Tibial nerve (tissue), 4 donors: ENCODE measurements at places on chromosomes 6 and 20. TPM values are rescaled to one million over a fixed set of nuclear protein-coding genes. Genes with fewer than 3 reads are reported as not detected.

- no peak for DNase-seq
Measured at GRCh38 chr6:16844183-16844582, 82.9 kb upstream of the ATXN1 start.

- no peak for DNase-seq
Measured at GRCh38 chr6:52533491-52533890, 43.4 kb downstream of the TRAM2 start.

DNA sequence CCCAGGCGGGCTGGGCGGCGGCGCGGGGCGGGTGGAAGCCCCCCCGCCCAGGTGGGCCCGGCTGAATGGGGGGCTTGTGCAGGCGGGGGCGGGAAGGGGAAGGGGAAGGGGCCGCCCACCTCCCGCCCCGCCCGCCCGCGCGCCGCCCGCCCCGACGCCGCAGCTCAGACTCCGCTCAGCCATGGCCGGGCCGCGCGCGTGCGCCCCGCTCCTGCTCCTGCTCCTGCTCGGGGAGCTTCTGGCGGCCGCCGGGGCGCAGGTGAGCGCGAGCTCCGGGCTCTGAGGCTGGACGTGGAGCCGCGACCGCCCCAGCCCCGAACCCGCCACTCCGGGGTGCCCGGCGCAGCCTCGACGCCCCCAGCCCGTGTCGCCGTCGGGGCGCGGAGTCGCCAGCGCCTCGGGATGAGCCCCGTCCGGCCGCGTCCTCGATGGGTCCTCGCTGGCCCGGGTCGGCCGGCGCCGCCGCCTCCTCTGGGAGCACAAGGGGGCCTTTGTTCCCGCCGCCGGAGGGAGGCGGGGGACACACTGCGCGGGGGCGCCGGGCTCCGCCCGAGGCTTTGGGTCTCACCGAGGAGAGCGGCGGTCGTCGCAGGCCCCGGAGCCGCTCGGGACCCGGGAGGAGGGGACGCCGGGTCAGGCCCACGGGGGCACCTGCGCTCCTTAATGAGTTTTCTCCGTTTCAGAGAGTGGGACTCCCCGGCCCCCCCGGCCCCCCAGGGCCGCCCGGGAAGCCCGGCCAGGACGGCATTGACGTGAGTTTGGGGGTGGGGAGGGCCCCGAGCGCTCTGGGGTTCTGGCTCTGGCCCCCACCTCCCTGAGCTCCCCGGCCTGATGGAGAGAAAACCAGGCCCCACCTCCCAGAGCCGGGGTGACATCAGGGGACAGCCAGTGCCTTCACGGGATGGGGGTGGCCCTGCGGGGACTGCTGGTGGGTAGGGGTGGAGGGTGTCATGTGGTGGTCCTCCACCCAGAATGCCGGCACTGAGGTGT lies at the start of gene COL9A3:
COL9A3 (plus strand) TSS at position 167 of the 990 bp plus-strand sequence; CDS start at position 182, 15 bp downstream.
- no peak for DNase-seq

DNA sequence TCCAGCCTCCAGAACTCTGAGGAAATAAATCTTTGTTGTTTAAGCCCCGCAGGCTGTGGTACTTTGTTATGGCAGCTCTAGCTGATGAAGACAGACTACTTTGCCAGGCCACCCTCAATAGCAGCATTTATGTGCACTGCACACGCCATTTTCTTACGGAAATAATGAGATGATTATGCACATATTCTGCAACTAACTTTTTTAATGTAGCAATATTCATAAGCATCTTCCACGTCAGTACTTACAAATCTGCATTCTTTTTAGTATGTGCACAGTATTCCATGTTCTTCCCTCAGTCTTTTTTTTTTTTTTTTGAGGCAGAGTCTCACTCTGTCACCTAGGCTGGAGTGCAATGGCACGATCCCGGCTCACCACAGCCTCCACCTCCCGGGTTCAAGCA lies 46.8 kb upstream of the DSP start:
- no peak for DNase-seq

DXO gene
- 46.1 TPM for total RNA-seq

SCRT2 gene
- total RNA-seq, result not detected

KIF6 gene
- 0.22 TPM for total RNA-seq

- no peak for DNase-seq
Measured at GRCh38 chr6:17928514-17929430, 58.7 kb downstream of the KIF13A start.

ESR1 gene
- 5.0 TPM for total RNA-seq

DNA sequence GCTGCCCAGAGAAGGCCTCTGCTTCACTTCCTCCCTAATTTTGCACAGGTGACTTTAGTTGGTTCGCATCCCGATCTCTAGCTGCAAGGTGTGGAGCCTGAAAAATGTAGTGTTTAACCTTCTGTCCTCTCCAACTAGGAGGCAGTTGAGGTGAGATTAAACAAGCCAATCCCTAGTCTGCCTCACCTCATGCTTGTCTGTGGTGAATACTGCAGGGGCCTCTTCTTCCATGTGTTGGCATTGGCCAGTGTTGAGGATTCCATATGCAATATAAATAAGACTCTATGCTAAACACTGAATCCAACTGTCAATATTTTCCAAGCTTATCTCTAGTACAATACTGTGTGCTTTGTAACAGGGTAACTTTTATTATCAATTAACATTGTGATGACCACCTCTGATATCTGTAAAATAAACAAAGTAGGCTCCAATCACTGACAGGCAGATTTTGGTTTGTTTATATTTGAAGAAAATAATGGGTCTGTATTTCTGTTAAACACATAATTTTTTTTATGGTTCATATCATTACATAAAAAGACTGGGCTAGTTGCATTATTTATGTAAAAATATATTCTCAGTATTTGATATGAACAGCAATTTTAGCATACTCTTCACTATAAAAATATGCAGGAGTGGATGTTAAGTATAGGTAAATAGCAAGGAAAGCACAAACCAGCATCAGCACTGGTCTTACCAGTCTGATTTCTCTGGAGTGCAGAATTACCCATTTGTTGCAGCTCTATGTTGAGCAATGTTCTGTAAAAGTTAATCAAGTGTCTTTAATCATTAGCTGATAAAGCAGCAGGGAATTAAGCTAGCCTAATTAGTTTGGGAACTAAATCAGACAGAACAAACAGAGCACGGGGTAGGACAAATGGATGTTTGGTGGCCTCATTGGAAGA lies 74.0 kb downstream of the ANKRD6 start:
- DNase-seq, result no peak

DNA sequence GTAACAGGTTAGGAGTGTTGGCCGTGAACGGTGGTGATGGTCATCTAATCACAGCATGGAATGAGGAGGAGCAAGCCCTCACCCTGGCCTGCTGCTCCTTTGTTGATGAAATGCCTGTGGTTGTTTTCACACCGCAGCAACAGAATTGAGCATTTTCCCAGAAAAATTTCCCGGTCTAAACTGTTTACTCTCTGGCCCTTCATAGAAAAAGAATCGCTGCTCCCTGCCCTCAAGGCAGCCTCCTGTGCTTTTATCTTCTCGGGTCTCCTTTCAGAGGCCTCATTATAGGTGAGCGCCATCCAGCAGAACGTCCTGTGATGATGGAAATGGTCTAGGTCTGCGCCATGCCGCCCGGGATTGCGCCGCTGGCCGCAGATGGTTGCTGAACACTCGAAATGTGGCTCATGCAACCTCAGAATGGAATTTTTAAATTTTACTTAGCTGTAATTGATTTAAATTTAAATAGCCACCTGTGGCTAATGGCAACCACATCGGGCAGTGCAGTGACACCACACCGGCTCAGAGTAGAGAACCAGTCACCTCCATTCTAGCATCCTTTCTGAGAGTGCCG lies 30.2 kb downstream of the PHACTR3 start:
- no peak for DNase-seq

GRCh38 chr6:109672175-109672574 lies 18.8 kb downstream of the AK9 start:
- DNase-seq, result no peak

DNA sequence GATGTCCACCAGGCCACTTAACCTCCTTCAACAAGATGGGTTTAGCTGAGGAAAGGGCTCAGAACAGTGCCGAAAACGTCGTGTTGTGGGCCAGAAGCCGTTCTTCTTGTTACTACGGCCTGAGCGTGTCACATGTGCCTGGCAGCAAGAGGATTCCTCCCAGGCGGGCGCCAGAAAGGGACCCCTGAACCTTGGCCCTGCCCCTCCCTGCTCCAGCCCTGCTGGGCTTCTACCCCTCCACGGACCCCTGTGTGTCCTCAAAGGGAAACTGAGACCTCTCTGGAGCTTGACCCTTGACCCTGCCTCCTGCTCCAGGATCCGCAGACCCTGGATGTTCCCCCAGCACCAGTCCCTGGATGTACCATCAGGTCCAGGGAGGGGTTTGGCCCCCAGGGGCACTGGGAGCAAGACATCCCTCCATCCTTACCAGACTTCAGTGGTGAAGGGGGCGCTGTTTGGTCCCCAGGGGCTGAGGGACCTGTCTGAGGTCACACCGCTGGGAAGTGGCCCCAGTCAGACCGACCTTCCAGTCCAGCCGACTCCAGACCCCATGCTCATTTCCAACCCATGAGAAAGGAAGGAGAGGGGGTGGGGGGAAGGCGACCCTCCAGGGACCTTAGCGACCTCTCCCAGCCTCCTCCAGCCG lies 10.1 kb downstream of the HRH3 start:
- no peak for DNase-seq

DNA sequence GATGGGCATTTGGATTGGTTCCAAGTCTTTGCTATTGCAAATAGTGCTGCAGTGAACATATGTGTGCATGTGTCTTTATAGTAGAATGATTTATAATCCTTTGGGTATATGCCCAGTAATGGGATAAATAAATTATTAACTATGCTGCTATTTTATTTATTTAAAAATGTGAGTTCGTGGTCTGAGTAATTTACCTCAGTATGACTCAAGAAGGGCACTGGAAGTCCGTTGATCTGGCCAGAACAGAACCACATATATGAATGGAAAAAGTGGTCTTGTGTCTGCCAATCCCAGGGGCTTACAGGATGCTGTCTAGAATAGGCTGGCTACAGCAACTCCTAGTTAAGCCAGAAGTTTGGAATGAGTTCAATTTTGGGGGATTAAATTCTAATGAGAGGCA lies 27.6 kb upstream of the HLA-C start:
- no peak for DNase-seq

TMEM170B gene
- total RNA-seq, result 7.9 TPM

- no peak for DNase-seq
Measured at GRCh38 chr6:106026748-106027715, 59.1 kb upstream of the PRDM1 start.

DCDC2 gene
- not detected for total RNA-seq
